ENCODE measurements at places on chromosomes 7 and 10.

GRCh38 chr10:102150970-102151773 lies 1.0 kb upstream of the NOLC1 start:
- H3K4me3 ChIP-seq, result peak overlapping the region; percentile 71
- peaks cover 69% of the 10 kb centered on the region for H3K36me3 ChIP-seq
- H3K27me3 ChIP-seq, result no peaks in the 10 kb centered on the region

DNA sequence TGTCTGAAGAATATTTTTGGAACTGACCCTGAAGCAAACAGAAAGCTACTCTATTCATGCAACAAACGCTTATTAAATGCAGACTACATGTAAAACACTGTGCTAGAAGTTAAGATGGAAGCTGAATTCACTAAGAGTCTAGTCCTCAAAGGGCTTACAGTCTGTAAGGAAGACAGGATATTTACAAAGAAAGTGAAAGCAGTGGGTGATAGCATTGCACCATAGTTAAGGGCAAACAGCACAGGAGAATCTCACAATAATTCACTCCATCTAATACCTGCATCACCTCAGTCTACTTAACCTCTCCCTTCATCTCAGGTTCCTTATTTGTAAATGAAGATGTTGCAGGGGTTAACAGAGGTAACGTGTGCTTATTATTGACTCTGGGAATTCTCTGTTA lies 360.0 kb upstream of the AOAH start:
- H3K27me3 ChIP-seq, result no peaks in the 10 kb centered on the region
- H3K27ac ChIP-seq, result peak overlapping the region; percentile 76
- peaks cover 14% of the 10 kb centered on the region for H3K4me1 ChIP-seq
- H3K4me3 ChIP-seq, result no peak overlapping the region

DNA sequence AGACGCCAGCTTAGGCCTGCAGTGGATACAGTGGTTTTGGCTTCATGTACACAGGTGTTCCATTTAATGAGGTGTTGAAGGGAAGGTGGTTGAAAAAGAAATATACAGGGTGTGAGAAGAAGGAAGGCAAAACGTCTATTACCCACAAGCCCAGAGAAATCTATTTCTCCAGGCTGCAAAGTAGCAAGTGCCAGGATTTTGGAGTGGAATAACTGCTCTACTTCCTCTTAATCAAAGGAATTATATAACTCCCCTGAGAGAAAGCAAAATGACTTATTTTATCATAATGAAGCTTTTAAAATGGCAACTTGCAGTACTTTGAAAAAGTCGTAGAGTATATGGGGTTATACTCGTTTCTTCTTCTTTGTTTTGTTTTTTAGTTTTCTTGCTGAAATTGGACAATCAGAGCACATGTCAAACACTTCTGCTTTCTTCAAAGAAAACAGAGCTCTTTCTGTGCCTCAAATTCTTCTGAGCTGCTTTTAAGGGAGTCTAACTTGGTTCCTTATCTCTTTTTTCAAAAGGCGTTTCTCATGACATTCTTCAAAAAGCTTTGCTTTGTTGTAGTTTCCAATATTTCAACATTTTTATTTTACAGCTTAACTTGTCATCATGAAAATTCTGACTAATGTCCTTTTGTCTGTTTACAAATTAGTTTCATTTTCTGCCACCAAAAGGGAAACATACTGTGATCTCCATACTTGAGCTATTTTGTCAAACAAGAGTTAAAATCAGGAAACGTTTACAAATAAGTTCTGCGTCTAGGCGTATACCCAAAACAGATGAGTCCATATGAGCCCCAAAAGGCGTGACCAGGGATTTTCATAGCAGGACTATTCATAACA lies 289.7 kb downstream of the FRMD4A start:
- ATAC-seq, result no peak
- no peaks in the 10 kb centered on the region for H3K4me1 ChIP-seq
- H3K27ac ChIP-seq, result peak overlapping the region; percentile 23
- H3K4me3 ChIP-seq, result no peak overlapping the region
- no peaks in the 10 kb centered on the region for H3K36me3 ChIP-seq

DNA sequence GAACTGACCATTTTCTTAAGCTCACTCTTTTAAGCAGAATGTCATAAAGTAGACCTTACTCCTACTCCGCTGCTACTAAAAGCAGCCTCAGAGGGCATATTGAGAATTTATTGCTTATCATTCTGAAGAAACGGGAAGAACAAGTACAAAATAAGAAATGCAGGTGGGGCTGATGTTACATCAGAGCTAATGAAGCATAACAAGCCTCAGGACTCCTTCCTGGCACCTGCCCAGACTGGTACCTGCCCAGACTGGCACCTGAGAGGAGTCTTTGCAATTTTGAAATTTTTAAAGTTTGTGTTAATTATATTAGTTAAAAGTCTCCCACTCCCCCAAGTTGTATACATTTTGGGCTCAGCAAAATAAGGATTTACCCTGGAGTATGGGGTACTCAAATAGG lies 162.4 kb downstream of the SEMA3E start:
- no peak overlapping the region for H3K27ac ChIP-seq
- no peak overlapping the region for H3K4me3 ChIP-seq
- ATAC-seq, result no peak
- no peaks in the 10 kb centered on the region for H3K27me3 ChIP-seq

DNA sequence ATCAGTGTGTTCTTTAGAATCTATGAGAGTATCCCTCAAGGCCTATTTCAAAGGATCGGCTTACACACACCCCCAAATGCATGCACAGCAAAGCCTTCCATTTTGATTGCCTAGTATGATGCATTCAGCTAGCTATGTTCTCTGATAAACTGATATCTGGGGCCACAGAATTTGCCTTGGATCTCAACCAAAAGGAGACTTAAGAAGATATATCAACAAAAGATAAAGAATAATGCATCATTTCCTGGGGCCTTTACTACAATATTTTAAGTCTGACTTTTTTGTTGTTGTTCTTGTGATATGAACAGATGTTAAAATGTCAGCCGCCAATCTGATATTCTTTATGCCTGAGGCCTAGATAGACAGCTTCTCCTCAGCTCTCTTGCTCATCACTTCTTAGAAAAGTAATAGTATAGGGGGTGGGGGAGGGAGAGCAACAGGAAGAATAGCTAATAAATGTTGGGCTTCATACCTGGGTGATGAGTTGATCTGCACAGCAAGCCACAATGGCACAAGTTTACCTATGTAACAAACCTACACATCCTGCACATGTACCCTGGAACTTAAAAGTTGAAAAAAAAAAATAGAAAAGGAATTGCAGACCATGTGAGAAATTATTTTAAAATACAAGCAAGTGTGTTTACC lies 792.9 kb upstream of the GHITM start:
- H3K27me3 ChIP-seq, result no peaks in the 10 kb centered on the region
- H3K27ac ChIP-seq, result no peak overlapping the region
- no peaks in the 10 kb centered on the region for H3K4me1 ChIP-seq
- ATAC-seq, result no peak
- H3K4me3 ChIP-seq, result no peak overlapping the region

DNA sequence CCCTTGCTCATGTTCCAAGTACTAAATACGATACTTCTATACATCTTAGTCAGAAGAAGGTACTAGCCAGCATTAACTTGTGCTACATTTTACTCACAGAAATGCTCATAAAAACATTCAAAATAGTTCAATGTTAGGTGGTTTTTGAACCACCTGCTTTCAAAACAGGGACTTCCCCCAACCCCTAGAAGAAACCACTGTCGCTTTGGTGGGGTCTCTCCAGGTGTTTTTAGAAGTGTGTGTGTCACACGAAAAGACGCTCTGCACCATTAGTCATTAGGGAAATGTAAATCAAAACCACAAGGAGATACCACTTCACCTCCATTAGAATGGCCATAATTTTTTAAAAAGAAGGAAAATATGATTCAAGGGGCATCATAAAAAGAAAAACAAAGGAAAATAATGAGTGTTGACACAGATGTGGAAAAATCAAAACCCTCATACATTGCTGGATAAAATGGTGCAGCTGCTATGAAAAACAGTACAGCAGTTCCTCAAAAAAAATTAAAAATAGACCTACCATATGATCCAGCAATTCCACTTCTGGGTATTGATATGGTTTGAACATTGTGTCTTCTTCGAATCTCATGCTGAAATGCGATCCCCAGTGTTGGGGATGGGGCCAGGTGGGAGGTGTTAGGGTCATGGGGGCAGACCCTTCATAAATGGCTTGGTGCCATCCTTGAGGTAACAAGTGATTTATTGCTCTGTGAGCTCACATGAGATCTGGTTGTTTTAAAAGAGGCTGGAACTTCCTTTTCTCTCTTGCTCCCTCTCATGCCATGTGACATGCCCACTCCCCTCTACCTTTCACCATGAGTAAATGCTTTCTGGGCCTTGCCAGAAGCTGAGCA lies 74.2 kb downstream of the MALSU1 start:
- ATAC-seq, result no peak
- H3K4me1 ChIP-seq, result no peaks in the 10 kb centered on the region
- no peak overlapping the region for H3K4me3 ChIP-seq

DNA sequence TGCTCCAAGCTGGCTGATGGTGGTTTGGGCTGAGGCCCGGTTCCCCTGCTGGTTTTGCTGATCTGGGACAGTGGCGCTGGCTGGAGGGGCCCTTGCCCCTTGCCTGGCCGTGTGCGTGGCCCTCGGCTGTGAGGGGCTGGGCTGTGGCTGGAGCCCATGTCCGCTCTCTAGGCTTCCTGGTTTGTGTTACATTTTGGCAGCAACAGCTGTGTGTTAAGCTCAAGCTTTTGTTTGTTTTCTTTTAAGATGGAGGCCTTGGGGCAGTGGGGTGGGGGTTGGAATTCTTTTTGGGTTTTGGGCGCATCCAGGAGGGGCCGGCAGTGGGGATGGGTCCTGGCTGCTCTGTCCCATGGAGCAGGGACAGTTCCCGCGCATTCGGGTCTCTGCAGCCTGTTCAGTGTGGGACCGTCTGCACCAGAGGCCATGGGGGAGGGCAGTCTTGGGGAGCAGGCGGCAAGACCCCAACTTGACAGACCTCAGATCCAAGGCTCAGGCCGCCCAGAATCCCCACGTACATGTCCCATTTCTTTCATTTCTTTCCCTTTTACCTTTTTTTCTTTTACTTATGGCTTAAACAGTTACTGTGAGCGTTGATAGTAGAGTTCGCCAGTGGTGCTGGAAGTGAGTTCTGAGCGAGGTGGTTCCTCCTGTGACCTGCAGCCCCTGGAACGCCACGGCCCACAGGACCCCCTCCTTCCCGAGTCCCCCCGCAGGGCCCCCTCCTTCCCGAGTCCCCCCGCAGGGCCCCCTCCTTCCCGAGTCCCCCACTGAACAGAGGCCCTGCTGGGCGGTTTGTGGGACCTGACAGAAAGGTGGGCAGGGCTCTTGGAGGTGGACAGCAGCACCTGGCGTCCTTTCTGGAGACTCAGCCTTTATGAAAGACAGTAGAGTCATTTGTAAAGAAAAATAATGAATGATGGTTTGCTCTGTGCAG lies 75.3 kb downstream of the INPP5A start:
- no peaks in the 10 kb centered on the region for H3K4me1 ChIP-seq
- H3K4me3 ChIP-seq, result no peak overlapping the region
- peak overlapping the region; percentile 34 for H3K27ac ChIP-seq
- ATAC-seq, result no peak
- H3K27me3 ChIP-seq, result no peaks in the 10 kb centered on the region

DNA sequence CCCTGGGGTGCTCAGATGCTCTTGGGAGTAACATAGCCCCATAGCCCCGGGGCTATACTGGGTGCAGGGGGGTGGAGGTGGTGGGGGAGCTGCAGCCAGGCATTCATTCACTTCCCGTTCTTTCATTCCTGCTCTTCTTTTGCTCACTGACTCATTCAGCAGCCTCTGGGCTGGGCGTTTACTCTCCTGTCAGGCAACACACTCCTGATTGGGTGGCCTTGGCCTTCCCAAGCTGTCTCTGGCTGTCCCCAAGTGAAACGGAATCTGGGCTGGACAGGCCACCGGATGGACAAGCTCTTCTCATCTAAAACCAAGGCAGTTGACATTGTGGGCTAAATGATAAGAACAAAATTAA lies 34.6 kb downstream of the CHST3 start:
- peak overlapping the region; percentile 79 for H3K27ac ChIP-seq
- peak; percentile 68 for ATAC-seq
- H3K4me1 ChIP-seq, result peaks cover 77% of the 10 kb centered on the region

DNA sequence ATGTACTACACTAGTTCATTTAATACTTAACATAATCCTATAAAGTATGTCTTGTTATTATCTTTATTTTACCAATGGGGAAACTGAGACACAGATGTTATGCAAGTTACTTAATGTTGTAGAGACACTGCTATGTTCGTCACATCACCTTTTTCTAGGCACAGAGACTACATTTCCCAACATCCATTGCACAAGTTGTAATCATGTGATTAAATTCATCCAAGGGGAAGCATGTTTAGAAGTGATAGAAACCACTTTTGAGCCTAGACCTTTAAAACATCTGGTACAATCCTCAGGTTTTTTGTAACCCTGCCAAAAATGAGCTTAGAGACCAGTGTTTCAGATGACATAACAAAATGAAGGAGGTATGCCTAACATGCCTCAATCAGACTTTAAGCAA lies 386.8 kb upstream of the HPS1 start:
- H3K27ac ChIP-seq, result no peak overlapping the region
- no peak overlapping the region for H3K4me3 ChIP-seq
- H3K4me1 ChIP-seq, result no peaks in the 10 kb centered on the region
- no peak for ATAC-seq
- no peaks in the 10 kb centered on the region for H3K36me3 ChIP-seq

DNA sequence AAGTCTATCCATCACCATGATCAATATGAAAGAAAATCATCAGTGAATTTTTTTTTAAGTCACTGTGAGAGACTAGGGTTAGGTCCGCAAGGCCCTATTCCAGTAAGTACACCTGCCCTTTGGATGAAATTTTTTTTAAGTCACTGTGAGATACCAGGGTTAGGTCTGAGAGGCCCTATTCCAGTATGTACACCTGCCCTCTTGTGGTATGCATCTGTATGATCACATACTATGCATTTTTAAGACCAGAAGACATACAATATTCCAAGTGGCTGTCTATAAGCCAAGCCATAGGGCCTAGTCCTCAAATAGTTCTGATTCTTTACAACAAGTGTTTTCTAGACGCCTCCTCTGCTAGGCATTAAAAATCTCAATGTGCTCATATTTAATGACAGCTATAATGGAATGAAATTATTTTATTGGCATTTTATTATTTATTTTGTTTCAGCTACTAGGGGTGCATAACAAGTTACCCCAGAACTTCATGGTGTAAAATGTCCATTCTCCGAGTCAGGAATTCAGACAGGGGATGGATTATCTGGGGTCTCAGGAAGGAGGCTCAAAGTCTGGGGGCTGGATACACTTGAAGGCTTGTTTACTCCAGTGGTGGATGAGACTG lies 53.1 kb downstream of the TEX36 start:
- H3K27ac ChIP-seq, result no peak overlapping the region
- H3K27me3 ChIP-seq, result no peaks in the 10 kb centered on the region
- H3K4me1 ChIP-seq, result no peaks in the 10 kb centered on the region
- no peak for ATAC-seq
- H3K36me3 ChIP-seq, result no peaks in the 10 kb centered on the region
- no peak overlapping the region for H3K4me3 ChIP-seq

- no peaks in the 10 kb centered on the region for H3K4me1 ChIP-seq
- H3K36me3 ChIP-seq, result no peaks in the 10 kb centered on the region
- H3K4me3 ChIP-seq, result no peak overlapping the region
- no peaks in the 10 kb centered on the region for H3K27me3 ChIP-seq
Measured at GRCh38 chr7:42359946-42360345, 122.9 kb upstream of the GLI3 start.

GRCh38 chr10:77784856-77785255 lies 141.7 kb downstream of the DLG5 start:
- no peak overlapping the region for H3K27ac ChIP-seq
- H3K36me3 ChIP-seq, result peaks cover 91% of the 10 kb centered on the region
- no peaks in the 10 kb centered on the region for H3K4me1 ChIP-seq
- no peak for ATAC-seq

GRCh38 chr7:23284871-23285270 lies 14.3 kb upstream of the MALSU1 start:
- ATAC-seq, result no peak
- no peak overlapping the region for H3K4me3 ChIP-seq
- no peaks in the 10 kb centered on the region for H3K4me1 ChIP-seq
- no peaks in the 10 kb centered on the region for H3K36me3 ChIP-seq
- H3K27me3 ChIP-seq, result no peaks in the 10 kb centered on the region
